ENCODE measurements at places on chromosomes 13 and 19. TPM values are rescaled to one million over a fixed set of nuclear protein-coding genes. Genes with fewer than 3 reads are reported as not detected.

Gene PLK5
- total RNA-seq = not detected

Gene MCF2L
- total RNA-seq = 0.23 TPM

Gene ZNF136
- 7.7 TPM for total RNA-seq

Gene MEDAG
- not detected for total RNA-seq

Gene EBI3
- total RNA-seq = 47.0 TPM

Gene PSG7
- not detected for total RNA-seq

Gene KLF1
- total RNA-seq = 0.62 TPM
